ENCODE measurements at places on chromosomes 13 and 19.

DNA sequence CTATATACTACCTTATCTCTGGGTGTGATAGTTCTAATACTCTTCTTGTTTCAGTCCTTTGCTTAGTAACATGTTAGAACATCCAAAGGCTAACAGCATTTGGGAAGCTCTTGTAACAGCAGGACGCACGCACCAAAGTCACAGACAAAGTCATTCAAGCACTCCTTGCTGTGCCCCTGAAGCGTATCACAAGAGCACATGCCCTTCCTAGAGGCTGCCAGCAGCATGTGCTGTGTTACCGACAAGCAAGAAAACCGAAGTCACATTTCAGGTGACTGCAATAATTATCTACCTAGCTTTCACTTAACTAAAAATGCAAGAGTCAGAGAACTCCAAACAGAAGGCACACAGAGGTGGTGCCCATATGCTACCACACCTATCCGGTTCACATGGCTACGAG, 194.1 kb downstream of the KLF12 start:
- DNase-seq = no peak

GRCh38 chr19:5445561-5446055, 9.6 kb upstream of the ZNRF4 start:
- DNase-seq = no peak

DNA sequence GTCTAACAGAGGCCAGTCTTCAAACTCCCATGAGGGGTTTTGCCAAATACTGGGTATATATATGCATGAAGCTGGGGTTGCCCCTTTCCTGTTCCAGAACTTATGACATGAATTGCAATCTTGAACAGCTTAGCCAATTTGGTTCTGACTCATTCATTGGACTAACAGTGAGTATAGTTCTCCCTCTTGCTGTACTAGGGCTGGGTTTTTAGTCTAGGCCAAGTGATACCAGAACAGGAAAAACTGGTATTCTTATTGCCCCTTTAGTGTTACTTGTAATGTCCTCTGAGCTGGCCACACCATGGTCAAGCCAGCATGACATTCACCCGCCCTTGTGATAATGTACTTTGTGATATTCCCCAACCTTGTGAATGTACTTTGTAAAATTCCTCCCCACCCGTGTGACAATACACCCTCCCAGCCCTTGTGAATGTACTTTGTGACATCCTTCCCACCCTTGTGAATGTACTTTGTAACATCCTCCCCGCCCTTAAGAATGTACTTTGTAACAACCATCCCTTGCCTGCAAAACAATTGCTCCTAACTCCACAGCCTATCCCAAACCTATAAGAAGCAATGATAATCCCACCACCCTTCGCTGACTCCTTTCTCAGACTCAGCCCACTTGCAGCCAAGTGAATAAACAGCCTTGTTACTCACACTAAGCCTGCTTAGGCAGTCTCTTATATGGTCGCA, 26.9 kb downstream of the ZNF846 start:
- DNase-seq = no peak

- DNase-seq = no peak
These were observed 931 bp downstream of the USP12 start for GRCh38 chr13:27170516-27171243.

- no peak for DNase-seq
These were observed 117.6 kb downstream of the DNAJC15 start for GRCh38 chr13:43140985-43141384.

DNA sequence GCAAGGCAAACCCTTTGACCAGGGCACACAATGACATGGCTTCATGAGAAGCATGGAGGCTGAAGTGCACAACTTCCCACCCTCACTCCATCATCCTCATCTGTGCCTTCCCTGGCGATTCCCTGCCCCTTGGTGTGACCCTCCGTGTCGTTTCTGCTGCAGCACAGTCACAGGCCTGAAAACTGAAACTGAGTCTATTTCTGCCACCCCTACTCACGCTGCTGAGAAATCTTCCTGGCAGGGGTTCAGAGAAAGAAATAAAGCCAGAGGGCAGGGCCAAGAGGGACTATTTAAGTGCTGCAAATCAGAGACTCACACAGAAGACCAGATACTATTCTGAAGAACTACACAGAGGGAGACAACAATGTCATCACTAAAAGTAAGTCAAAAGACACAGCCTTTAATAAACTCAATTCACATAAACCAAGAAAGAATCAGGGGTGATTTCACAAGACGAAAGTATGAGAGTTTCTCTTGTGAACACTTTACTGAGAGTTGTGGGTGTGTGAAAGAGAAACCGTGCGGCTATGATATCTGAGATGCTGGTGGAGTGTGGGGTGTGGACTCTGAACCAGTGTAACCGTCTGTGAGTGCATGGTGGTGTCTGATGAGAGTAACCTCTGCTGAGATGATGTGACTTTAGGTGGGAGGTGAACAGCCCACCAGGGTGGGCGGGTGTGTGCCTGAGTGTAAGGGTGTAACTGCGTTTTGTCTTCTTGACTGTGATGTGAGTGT, 23.5 kb downstream of the LGALS16 start:
- DNase-seq = no peak

DNA sequence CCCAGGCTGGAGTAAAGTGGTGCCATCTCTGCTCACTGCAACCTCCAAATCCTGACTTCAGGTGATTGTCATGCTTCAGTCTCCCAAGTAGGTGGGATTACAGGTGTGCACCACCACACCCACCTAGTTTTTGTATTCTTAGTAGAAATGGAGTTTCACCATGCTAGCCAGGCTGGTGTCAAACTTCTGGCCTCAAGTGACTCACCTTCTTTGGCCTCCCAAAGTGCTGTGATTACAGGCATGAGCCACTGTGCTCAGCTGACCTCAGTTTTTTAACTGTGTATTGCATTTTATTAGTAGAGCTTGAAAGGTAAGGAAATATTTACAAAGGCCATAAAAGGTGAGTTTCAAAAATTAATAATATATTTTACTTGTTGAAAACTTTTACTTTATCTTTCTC, 2.3 kb downstream of the ZNF726 start:
- DNase-seq = no peak

- DNase-seq = no peak
These were observed 87.8 kb downstream of the ZIC5 start for GRCh38 chr13:99883805-99884204.

DNA sequence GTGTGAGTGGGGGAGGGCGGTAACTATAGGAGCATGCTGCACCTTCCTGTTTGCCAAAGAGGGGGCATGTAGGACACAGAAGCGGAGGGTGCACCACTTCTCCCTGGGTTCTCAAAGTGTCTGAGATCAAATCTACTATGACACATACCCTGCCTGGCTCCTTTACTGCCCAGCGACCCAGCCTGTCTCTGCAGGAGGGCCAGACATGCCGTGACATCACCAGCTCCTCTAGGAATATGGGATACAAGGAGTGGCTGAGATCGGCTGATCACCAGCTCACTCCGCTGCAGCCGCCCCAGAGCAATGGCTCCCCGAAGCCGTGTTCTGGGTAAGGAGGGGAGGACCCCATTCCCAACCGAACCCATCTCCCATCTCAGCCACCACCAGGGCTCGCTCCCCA, 16.4 kb upstream of the IGFL1 start:
- DNase-seq = no peak

GRCh38 chr13:75467040-75467728, 14.8 kb downstream of the TBC1D4 start:
- DNase-seq = no peak

GRCh38 chr13:113232208-113233003, 23.0 kb downstream of the CUL4A start:
- no peak for DNase-seq

DNA sequence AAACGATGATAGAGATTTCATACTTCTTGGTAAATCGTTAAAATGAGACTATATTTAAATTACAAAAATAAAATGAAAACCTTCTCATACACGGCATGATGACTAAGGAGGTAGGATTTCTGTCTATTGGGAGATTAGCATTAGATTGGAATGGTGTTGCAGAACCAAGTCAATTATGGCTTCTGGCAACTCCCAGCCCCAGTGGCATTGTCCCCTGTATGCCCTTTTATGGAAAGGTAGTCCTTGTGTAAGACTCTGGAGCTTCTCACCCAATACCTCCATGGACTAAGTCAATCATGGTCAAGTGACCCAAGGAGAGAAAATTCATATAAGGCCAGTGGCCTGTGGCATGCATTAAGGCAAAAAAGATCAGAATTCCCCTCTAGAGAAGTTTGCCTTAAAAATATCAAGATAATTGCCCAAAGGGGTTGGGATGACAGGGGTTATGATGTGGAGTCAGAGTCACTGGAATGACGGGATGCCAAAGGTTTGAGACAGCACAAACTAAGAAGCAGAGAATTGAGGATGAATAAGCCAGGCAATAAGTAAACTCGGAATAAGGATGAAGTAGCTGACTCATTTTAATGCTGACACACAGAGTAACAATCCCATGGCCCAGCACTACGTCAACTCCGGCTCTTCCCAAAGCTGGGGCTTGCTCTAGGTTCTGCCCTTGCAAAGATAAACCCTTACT, 57.8 kb upstream of the POSTN start:
- no peak for DNase-seq

DNA sequence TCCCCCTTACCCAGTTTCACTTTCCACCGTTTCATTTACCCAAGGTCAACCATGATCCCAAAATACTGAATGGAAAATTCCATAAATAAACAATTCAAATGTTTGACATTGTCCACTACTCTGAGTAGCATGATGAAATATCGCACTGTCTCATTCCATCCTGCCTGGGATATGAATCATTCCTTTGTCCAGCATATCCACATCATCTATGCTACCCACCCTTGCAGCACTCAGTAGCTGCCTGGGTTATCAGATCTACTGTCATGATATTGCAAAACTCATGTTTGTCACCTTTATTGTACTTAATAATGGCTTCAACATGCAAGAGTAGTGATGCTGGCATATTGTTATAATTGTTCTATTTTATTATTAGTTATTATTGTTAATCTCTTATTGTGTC, 263.9 kb upstream of the NBEA start:
- DNase-seq = no peak

- DNase-seq = no peak
These were observed 127.2 kb downstream of the SOX1 start for GRCh38 chr13:112194167-112194530.

GRCh38 chr13:28394422-28394821, 100.5 kb downstream of the FLT1 start:
- DNase-seq = no peak

DNA sequence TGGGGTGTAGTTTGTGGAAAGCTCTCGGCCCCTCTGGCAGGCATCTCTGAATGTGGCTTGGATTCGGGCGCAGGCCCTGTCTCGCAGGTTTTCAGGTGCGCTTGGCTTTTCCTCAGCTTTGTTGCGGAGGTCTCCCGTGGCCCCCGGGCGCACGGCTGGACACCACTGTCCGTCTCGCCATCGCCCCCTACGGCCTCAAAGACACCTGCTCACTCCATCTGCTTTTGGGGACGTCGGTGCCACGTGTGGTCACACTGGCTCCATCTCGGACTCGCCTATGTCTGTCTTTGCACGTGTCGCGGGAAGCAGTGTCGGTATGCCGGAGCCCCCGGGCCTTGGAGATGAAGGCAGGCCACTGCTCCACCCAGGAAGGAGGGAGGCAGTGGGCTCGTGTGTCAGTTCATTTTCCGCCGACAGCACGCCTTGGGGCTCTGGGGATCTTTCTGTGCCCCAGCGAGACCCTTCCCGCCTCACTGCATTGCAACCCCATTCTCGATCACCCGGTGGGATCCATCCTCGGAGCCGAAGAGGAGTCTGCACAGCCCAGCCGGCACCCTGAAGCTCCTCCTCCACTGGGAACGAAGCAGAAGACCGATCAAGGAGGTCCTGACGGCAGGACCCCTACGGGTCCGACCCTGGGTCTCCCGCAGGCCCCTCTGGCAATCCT, 42.1 kb downstream of the ZNF146 start:
- DNase-seq = no peak

DNA sequence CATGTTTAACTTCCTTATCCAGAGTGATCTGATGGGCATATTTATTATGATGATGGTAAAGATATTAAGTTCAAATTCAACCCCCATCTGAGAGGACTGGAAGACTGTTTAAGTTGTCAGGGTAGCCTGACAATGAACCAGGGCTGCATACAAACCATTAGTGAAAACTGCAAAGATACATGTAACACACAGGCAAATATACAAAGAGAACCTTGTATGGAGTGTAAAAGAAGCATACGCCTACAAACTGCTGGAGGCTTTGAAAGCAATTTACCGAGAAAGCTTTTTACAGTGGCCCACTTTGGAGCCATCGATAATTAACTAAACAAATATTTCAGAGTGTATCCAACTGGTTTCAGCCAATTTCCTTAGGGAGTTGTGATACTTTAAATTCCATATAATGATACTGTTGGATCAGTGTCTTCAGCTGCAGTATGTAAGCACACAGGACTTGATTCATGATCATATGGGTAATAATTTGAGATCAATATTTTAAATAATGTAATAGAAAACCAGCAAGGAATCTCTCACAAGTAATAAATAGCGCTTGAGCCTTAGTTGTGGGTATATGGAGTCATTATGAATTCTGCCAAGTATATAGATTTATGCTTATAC, 231.5 kb upstream of the SPRY2 start:
- DNase-seq = no peak

DNA sequence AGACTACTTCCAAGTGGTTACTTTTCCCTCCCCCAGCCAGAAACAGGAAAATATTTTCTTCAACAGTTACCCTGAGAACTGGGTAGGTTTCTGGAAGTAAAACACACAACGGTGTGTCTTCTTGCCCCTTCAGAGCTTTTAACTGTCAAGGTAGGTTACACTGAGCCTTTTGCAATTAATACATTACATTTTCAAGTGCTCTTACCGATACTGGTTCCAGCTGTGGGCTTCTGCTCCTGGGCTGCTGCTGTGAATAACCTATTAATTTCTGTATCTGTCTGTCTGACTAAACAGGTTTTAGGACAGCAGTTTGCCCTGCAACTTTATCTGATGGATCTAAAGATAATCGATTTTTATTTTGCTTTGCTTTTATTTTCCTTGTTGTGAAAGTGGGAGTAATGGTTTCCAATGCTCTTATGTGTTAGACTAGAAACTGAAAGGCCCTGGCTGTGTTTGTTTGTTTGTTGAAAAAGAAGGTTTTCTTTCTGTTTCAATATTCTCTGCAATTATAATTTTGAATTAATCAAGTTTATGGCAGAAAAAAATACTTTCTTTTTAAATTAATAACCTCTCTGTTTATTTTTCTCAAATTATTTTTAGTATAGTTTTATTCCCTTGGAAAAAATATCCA, 196.7 kb upstream of the SLITRK6 start:
- no peak for DNase-seq

DNA sequence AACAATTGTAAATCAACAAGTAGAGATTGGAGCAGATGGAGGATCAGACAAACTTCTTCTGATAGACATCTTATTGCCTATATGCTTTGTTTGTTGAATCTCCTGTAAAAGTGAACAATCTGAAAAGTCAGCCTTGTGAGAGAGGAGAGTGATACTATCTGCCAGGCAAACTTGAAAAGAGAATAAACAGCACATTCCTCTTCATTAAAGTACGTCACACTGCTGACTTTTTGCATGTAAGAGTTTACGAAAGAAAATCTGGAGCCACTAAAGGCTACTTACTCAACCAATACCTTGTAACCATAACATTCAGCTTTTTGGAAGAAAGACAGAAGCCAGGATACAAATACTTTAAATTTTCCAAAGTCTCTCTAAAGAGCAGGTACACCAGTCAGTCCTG, 42.5 kb downstream of the EDNRB start:
- no peak for DNase-seq
